AG04449 (cell line): ENCODE measurements at places on chromosomes 7 and 10.

GRCh38 chr10:63832686-63833085, 311.5 kb downstream of the REEP3 start:
- no peak for DNase-seq

GRCh38 chr10:22301193-22301592, 15.0 kb upstream of the COMMD3 start:
- DNase-seq = no peak

DNA sequence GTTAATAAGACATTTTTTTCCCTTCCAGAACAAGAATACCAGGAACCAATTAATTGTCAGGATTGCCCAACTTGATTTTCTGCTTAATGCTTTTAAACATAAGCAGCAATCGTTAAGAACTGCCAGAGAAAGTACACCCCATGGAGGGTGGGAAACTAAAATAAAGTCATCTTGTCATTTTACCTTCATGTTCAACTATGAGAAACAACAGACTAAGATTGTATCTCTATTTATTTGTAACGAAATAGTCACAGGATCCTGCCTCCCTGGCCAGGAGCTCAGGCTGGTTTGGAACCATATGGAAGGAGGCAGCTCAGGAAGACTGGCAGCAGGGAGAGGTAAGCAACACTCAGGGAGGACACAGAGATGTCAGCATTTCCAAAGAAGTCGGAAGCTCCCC, 129.6 kb downstream of the TNS3 start:
- DNase-seq = no peak

DNA sequence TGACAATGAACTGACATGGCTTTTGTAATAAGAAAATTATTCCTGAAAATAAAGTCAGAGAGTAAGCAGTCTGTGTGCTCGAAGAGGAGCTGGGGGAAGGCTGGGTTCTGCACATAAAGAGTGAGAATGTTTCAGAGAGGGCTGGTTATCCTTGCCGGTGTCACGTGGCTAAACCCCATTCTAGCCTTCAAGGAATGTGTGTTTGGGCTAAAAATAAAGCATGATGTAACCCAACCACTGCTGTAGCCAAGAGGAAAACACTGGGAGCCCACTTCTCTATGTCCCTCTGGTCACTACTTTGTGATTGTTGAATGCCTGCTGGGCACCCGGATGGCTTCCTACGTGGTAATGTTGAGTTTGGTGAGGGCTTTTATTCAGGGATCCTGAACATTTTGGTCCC, 23.5 kb downstream of the WDFY4 start:
- no peak for DNase-seq

- no peak for DNase-seq
Observed at GRCh38 chr10:113524120-113524519, 28.7 kb upstream of the HABP2 start.

GRCh38 chr7:82441669-82442478, 1.7 kb downstream of the CACNA2D1 start:
- DNase-seq = no peak
